CD4-positive, alpha-beta memory T cell (primary cell): ENCODE measurements at places on chromosomes 16 and 17. TPM values are rescaled to one million over a fixed set of nuclear protein-coding genes. Genes with fewer than 3 reads are reported as not detected.

DNA sequence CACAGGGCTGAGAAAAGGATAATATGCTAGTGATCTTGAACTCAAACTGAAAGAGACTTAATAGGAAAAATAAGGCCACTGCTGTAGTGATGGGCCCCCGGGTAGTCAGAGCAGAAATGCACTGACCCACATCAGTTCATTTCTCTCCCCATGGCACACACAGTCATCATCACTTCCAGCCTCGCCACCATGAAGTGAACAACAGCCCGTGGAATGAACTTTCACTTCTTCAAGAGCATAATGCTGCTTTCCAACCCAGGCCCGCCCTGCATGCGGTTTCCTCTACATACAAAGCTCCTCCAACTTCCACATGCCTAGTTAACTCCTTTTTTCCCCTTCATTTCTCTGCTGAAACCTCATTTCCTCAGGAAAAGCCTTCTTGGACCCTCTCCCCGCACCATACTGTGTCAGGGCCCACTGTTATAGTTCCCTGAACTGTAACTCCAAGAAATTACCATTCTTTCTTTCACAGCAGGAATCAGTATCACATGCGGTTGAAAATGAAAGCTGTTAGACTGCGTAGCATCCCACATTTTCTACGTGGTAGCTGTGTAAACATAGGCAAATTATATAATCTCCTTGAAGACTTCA is 65.8 kb upstream of the SMIM36 start:
- DNase-seq, result peak; percentile 66

DNA sequence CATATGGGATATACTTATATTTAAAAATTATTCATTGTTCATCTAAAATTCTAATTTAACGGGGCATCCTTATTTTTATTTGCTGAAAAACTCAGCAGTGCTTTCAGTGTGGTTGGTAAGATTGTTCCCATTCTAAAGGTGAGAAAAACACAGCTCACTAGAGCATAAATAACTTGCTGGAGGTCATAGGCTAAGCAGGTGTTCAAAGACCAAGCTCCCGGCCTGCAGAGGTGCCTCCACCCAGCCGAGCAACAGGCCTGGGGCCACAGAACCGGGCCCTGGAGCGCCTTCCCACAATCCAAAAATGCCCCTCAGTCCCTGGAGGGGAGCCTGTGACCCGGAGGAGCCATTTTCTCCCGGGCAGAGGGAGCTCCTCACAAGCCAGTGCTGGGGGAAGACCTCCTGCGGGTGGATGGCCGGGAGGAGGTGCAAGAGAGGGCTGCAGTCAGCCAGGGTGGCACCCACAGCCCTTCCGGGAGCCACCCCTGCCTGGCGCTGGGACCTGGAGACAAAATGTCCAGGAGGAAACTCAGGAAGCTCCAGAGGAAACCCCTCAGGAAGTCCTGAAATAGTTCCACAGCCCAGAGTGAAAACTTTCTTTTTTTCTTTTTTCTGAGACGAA is 14.7 kb downstream of the ABR start:
- DNase-seq, result no peak

- no peak for DNase-seq
These were observed 7.7 kb downstream of the DOK4 start for GRCh38 chr16:57478396-57479204.

DNA sequence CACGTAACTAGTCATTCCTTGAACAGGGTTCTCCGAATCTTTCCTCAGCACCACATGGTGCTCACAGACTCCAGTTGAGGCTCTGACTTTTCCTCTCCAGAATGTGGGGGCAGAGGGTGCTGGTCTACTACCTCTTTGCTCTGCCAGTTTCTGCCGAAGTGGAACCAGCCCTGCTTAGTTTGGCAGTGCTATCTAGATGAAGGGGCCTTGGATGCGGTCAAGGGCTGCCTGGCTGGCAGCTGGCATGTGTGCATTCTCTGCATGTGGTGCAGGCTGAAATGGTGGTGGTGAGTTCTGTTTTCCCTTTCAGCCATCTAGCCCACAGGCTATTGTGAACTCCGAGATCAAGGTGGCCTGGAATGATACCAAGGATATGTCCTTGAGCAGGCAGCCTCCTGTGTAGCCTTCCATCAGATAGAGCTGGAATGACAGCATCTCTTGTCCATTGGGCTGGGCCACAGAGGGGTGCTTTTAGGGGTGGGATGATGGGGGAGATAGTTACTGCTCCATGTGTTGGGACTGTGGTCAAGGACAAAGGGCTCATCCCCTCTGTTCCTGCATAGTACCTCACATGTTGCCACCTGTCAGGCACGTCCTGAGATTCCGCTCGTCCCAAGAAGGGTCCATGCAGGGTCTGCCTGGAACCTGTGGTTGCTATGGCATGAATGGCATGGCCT is 2.0 kb downstream of the DYNLL2 start:
- no peak for DNase-seq

GRCh38 chr16:1003391-1004347 is 22.1 kb downstream of the SOX8 start:
- peak; percentile 63 for DNase-seq

DNA sequence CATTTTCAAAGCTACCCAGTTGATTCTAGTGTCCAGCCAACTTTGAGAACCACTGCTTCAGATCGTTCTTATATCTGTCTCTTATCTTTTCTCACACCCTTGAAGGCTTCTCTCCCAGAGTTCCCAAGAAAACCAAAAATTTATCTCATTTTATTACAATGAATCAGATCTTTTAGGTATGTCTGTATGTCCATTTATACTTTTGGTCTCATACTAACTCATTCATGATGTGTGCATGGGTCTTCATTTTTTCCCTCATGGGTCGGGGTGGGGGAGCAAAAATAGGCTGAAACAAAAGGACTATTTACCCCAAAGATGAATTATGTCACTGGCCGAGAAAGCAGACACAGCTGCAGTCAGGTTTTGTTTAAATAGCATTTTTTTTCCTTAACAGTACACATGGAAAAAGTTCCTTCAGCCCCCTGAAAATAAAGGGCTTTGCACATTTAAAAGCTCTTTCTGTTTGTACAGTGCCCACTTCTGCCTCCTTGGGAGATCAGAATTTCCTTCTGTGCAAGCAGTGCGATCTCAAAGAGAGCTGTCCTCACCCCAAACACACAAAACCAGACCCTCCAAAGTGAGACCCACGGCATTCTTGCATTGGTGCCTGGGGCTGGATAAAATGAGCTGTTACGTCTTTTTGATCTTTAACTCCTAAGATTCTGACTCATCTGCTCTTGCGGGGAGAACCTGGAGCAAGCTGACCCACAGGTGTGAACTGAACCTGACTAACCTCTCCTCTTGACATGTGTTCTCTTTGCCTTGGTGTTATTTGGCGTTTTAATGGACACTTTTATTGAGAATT is 251.2 kb upstream of the ELAC2 start:
- DNase-seq, result no peak

The HOXB7 gene
- total RNA-seq, result 0.25 TPM

The CCDC40 gene
- total RNA-seq, result 1.3 TPM

The ZFP3 gene
- total RNA-seq, result 13.0 TPM

- DNase-seq, result no peak
These were observed 5.5 kb downstream of the WWP2 start for GRCh38 chr16:69767459-69768229.

DNA sequence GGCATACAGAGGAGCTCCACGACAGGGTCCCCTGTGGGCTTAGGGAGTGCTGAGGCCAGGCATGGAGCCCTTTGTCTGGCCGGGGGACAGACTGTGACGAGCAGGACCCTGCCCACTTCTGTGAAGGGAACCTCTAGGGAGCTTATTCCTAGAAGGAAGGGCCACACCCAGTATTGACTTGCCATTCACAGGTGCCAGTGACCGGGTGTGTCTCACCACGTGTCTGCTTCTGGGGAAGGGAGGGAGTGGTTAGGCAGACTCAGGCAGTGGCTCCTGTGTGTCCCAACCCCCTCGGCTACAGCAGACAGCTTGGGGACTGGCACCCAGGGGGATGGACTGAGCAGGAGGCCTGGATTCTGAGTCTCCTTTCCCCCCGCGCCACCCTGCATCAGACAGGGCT is 57.2 kb downstream of the SOCS1 start:
- no peak for DNase-seq

The HOXB6 gene
- total RNA-seq, result not detected

DNA sequence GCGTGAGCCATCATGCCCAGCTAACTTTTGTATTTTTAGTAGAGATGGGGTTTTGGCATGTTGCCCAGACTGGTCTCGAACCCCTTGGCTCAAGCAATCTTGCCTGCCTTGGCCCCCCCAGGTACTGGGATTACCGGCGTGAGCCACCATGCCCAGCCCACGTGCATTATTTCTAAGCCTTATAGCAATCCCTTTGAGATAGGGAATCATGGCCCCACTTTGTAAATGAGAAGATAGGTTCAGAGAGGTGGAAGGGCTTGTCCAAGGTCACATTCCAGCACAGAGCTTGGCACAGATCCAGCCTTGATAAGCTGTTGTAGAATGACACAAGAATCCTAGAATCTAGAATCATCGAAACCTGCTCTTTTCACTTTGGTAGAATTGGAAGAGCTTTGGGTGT is 4.2 kb upstream of the PYCARD start:
- DNase-seq, result no peak

- no peak for DNase-seq
These were observed 13.8 kb downstream of the SLFN5 start for GRCh38 chr17:35256629-35257028.

GRCh38 chr16:1291576-1291974 is 17.9 kb upstream of the UBE2I start:
- DNase-seq, result no peak

- DNase-seq, result no peak
These were observed 7.3 kb downstream of the MTMR4 start for GRCh38 chr17:58507123-58507634.

GRCh38 chr16:53198933-53199332 is 144.1 kb downstream of the CHD9 start:
- no peak for DNase-seq

DNA sequence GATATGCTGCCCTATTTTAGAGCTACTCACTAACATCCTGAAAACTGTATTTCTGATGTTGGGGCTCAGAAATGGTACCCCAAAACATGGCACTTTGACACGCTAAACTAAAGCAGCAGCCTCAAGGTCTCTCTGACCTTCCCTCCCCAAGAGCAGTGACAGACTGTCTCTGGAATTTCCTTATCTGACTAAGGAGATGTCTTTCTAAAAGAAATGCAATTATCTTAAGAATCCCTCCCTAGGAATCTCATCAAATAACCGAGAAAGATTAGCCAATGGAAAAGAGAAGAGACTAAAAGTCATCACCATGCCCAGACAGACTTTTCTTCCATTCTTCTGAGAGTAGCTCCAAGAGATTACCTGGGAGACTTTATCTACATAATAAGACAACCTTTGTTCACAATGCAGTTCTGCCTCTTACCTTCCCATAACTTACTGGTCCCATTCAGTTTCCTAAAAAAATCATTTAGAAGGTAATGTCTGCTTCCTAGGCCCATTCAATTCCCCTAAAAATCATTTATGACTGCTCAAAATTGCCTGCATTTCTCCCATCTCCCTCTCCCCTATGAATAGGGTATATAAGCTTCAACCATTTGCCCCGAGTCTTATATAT is 123.9 kb downstream of the CPPED1 start:
- no peak for DNase-seq

DNA sequence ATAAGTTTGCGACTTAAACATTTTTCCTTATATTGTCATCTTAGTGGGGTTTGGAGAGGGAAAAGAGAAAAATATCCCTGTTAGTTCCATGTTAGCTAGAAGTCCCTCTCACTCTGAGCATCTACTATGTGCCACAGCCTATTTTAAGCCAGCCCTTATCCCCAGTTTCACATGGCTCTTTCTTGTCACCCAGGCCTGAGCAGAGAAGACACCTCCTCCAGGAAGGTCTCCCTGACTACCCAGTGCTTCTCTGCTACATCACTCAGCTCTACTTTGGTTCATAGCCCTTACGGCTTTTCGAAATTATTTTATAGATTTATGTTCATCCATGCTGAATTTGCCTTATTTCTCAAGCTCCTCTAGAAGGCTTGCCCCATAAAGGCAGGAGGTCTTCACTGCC is 7.2 kb upstream of the MAP2K3 start:
- no peak for DNase-seq

GRCh38 chr17:78737332-78737731 is 44.7 kb downstream of the CYTH1 start:
- DNase-seq, result no peak

DNA sequence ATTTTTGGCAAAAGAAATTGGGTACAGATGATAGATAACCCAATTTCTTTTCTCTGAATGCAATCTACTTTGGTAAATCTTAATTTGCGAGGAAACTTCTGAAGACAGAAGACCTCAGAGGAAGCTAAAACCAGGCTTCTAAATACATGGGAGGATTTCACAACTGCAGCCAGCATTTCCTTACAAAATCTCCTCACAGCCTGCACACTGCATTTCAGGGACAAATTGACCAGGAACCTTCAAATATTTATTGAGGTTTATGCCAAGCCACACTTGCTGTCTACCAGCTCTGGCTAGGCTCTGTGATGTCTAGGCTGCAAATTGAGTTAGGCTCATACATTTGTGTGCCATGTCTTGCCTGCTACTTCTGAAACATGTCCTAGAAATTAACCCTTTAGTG is 167.3 kb upstream of the CDH5 start:
- no peak for DNase-seq

- DNase-seq, result no peak
These were observed 26.3 kb upstream of the METRNL start for GRCh38 chr17:83053021-83053681.

GRCh38 chr17:66605541-66605940 is 229.4 kb upstream of the CACNG5 start:
- no peak for DNase-seq

The FOXN1 gene
- not detected for total RNA-seq

The SLC5A2 gene
- total RNA-seq, result 2.8 TPM

The PRAC1 gene
- total RNA-seq, result not detected

DNA sequence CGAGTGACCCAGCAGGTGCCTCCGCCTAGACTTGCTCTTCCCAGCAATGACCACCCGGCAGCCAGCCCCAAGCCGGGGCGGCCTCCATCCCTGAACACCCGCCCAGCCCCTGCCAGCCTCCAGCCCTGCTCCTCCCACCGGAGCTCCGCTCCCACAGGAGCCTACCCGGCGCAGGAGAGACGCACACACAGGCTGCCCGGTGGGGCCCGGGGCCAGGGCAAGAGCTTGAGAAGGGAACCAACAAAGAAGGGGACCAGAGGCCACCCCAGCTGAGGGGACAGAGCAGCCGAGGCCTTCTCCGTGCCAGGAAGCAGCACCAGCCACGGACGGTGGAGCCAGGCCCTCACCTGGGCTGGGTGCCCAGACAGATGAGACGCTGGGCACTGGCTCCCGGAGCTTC is 13.8 kb downstream of the PKD1 start:
- no peak for DNase-seq

GRCh38 chr17:69044371-69044770 is 16.4 kb downstream of the ABCA9 start:
- DNase-seq, result no peak

DNA sequence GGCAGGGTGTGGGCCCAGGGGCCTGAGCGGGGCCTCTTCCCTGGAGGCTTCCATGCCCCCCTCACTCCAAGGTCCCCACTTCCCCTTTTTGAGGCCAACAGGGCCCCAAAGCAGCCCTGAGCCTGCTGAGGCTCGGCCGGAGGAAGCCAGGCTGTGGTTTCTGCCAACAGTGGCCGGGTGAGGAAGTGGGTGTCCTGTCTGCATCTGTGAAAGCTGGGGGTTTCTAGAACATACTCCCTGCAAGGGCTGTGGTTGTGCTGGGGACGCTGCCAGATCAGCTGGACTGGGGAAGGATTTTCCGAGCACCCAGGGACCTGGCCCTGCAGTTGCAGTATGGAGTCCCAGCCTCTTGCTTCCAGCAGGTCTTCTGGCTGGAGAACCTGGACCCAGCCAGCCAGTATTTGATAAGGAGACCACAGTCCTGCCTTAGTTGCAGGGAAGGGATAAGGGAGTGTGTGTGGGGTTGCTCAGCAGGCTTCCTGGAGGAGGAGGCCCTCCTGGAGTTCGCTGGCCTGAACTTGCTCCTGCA is 15.7 kb downstream of the ADCY7 start:
- peak; percentile 84 for DNase-seq

GRCh38 chr16:59030923-59031485 is 296.9 kb upstream of the GOT2 start:
- DNase-seq, result no peak

The TP53TG3B gene
- total RNA-seq, result not detected
